ENCODE measurements at places on chromosomes 12 and 14.

GRCh38 chr12:64609536-64610078, 688 bp upstream of the RASSF3 start:
- no peak for DNase-seq

DNA sequence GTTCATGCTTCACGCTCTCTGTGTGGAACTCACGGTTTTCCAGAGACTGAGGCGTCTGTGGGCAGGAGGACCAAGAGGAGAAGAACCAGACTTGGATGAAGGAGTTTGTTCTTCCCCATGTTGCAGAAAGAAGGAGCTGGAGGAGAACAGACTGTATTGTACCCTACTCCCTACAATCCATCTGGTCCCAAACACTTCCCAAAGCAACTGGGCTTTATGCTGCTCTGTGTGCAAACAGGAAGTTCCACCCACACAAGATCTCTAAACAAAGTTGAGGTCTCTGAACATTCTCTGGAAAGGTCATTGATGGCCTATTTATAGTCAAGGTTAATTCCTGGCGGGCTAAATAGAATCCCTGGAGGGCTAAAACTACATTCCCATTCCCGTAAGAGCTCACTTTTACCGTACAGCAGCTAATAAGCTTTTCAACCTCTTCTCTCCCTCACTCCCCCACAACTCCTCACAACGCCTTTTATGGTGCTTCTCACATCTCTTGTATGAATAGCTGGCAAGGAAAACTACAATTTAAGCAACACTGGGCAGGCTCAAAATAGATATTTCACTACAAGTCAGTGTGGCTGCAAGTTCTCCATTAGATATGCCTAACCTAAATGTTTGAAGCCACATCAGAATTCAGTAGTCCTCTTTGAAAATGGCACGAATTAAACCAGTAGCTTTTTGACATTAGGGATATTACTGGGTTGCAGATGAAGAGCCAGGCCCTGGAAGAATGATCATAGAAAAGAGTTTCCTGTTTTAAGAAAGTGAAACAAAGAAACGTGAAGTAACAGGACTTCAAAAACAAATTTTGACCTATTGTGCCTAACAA, at the start of gene A2M:
A2M (minus strand) TSS at position 189 of the 829 bp plus-strand sequence; CDS start at position 119, 70 bp downstream.
- no peak for DNase-seq

DNA sequence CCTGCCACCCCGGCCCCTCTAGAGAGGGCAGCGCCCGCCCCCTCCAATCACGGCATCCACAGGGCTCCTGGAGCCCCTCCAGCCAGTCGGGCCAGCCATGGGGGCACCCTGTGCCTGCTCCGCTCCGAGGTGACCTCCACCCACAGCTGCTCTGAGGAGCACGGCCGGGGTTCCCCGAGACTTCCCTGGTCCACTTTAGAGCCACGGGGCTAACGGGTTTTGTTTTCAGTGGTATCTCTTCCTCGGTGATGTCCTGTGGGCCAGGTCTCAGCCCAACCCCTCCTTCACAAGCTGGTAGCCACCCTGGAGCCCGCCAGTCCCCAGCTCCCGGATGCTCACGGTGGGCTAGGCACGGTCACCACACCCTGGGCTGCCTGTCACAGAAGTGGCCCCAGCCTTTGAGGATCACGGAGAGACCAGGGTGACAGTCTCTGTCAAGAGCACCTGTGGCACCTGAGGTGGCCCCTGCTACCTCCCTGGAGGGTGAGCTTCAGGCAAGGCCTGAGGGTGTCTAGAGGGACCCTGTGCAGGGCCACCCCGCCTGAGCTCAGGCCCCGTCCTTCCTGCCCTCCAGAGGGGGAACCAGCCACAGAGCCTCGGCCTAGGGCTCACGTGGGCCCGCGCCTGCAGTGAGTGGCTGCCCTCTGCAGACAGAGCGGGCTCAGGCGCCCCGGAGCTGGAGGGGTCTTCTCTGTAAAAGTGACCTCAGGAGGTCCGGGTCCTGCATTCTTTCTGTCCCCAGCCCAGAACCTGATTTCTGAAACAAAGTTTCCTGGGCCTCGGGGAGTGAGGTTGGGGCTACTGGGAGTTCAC, 146.0 kb upstream of the C14orf180 start:
- DNase-seq = no peak

DNA sequence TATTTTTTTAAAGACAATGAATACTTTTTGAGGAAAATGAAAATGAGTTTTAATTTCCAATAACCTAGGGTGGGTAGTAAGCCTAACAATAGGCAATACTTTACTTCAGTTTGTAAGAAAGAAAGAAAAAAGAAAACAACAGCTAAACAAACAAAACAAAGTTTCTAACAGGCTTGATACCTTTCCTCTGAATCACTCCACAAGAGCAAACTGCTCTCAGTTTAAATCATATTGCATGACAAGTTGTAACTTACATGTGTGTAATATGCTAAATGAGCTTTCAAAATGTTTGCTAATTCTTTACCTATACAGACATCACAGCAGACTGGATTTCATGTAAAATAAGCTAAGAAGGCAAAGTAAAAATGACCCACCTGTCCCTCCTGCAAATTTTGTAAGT, 6.7 kb upstream of the LMO3 start:
- no peak for DNase-seq

GRCh38 chr14:42855085-42855484, 1248.4 kb downstream of the LRFN5 start:
- DNase-seq = no peak

DNA sequence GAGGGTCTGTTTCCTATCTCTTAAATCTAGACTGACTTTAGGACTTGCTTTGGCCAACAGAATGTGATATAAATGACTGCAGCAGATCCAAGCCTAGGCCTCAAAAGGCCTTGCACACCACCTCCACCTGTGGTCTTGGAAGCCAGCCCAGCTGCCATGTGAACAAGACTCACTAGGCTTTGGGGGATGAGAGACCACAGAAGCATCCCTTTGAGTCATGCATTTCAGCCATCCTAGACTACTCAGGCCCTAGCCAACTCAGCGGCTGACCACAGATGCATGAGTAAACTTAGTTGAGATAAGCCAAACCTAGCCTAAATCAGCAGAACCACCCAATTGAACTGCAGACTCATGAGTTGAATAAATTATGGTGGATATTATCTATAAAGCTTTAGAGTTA, 87.7 kb downstream of the KCNH5 start:
- DNase-seq = no peak

- no peak for DNase-seq
These were observed at the start of gene ADAMTS20 for GRCh38 chr12:43551971-43552559. Gene ADAMTS20 (minus strand): TSS chr12:43552203. CDS start chr12:43551921, 282 bp downstream.

DNA sequence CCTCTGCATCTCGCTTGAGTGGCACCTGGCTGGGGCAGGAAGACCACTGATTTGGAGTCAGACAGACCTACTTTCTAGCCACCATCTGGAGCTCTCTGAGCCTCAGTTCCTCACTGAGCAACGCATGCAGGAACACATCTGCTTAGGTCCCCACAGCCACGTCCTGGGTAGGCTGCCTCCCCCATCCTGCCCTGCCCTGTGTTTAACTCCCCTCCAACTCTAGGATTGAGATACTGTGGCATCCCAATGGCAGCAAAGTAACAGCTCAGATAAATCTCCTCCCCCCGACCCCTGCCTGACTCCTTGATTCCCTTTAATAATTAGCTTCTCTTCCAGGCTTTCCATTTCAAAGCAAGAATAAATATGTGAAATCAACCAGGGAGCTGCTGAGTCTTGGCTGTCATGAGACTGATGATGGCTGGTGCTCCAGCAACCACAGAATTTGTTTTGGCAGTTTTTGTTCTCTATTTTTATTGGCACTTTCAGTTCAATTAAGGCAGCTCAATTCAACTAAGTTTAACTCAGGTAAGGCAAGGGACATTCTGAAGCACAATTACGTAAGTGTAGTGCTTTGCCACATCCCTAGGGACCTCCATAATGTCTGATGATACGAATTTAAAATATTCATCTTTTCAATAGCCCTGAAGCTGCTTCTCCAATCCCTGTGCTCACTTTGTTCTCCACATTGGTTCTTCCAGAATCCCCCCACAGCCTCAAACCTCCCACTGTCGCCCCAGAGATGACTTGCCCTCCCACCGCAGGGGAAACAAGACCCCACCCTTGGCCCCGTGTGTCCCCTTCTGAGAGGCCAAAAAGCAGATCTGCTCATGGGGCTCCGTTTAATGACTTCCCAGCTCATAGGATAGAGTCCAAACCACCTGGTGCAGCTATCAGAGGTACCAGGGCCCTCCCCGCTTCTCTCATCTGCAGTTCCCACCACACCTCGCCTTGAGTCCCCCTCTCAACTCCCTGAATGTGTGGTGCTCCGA, 58.2 kb downstream of the ESR2 start:
- no peak for DNase-seq

DNA sequence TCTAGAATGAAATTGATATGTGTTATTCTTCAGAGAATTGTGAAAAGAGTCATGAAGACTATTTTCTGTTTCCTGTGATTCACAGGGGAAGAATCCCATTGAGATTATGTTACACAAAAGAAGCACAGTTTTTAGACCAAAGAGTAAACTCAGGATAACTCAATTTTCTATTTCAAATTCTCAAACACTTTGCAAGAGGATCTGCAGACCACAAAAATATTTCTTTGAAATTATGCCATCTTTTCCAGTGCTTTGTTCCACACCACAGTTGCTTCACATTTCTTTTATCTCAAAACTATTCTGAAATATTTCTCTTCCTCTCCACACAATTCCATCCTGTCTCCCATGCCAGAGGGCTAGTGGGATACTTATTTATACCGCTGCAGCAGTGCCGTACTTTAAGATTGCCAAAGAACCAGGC, 188.9 kb upstream of the FOXG1 start:
- no peak for DNase-seq

DNA sequence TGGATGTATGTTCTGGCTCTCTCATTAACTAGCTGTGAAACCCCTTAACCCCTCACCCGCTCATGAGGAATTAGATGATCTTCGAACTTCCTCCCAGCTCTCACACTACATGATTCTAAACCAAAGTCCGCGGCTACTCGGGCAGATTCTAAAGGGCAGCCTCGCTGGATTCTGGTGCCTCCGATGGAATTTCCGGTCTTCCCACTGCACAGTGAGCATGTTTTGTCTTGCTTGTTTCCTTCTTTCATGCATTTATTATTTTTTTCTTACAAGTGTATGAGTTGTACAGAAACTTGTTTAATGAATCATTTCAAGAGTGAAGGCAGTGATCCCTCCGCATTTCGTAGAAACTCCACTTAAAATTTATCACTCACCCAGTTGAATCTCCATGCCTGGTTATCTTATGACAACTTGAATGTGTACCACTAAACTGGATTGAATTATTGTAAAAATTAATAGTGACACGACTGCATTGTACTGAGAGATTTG, 4.5 kb upstream of the HCAR3 start:
- no peak for DNase-seq
